ENCODE measurements at places on chromosomes 3 and 15. TPM values are rescaled to one million over a fixed set of nuclear protein-coding genes. Genes with fewer than 3 reads are reported as not detected.

FOXB1 gene
- total RNA-seq, result not detected

CFAP44 gene
- total RNA-seq, result 9.9 TPM

DAPK2 gene
- 6.1 TPM for total RNA-seq

AP3B2 gene
- total RNA-seq, result 0.92 TPM

STRA6 gene
- total RNA-seq, result 0.28 TPM

All from thoracic aorta (tissue), 2 donors.